ENCODE measurements at places on chromosomes 13 and 19.
A peak's percentile ranks its signal among the peaks of the same experiment; 100 is the strongest.

- no peak for DNase-seq
Measured at GRCh38 chr19:18839465-18840287, 7.9 kb downstream of the UPF1 start.

GRCh38 chr19:52898101-52898500, 666 bp upstream of the ZNF320 start:
- DNase-seq, result no peak

- DNase-seq, result peak; percentile 52
Measured at GRCh38 chr13:68608147-68608546, 1378.0 kb upstream of the PCDH9 start.

GRCh38 chr13:107351305-107351704, 783.4 kb upstream of the ARGLU1 start:
- no peak for DNase-seq

DNA sequence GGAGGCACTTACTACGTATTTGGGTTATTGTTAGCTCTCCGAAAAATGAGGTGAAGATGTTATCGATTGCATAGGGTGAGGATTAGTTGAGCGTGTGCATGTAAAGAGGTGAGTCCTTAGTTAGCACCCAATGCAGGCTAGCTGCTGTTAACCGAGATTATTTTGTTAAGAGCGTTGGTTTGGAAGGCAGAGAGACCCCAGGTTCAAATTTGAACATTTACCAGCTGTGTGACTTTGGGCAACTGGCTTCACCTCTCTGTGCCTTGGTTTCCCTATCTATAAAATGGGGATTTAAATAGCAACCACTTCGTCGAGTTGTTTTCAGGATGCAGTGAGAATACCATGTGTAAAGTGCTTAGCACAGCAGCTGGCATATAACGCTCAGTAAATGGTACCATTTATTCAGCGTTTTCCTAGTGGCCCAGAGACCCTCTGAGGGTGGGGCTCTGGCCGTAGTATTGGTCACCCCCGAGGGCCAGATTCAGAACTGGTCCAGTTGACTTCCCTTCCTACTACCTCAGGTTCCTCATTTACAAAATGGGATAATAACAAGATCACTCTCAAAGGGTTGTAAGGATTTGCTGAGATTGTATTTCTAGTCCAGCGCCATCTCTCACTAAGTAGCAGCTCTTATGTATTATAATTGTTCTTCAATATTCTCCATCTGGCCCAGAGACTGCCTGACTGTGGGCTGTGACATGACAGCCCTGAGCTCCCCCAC, 887 bp downstream of the SIPA1L3 start:
- DNase-seq, result peak; percentile 62

- peak; percentile 57 for DNase-seq
Measured at GRCh38 chr19:18225702-18226468, at the start of gene PDE4C. PDE4C (minus strand) TSS chr19:18226438; CDS start chr19:18226415, 23 bp downstream.

- no peak for DNase-seq
Measured at GRCh38 chr13:31172535-31172934, 10.8 kb upstream of the HSPH1 start.

DNA sequence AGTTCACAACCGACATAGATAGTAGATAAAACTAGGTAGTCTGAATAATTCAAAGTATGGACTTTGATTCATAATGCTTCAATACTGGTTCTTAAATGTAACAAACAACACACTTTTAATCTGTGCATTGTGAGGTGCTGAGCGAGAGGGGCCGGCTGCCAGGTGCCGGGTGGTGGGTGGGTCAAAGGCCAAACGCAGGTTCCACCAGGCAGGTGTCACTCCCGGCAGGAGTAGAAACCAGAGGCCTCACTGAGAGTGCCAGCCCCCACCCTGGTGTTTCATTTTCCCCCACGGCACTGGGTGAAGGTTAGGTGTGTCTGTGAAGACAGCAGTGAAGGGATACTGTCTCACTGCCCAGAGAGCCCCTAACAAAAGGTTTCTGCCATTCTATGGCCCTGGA, 4.2 kb upstream of the TUBGCP3 start:
- DNase-seq, result no peak

DNA sequence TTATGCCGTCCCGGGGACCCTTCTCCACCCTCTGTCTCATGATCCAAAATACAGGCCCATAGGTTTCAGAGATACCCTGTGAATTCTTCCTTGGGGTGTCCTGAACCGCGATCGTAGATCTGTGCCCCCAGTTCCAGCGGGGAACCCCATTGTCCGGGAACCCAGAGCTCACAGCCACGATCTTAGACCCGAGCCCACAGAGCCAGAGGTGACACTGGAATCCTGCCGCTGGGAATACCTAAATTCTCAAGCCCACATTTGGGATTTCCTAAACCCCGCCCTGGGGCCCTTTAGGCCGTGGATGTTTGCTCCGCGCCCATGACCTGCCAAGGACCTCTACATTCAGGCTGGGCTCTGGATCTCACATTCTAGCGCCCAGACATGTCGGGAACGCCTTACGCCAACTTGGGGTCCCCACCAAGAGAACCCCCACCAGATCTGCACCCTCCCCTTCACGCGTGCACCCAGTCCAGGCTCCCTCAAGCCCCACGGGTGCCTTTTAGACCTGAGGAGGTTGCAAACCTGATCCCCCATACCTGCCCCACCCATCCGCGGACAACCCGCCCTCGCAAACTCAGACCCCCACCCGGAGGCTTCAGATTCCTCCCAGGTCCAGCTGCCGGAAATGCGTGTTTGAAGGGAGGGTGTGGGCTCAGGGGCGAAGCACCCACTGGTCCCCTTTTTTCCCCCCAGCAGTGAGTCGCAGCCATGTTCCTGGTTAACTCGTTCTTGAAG, 605 bp downstream of the CAPNS1 start:
- peak; percentile 93 for DNase-seq

GRCh38 chr13:35859981-35860380, 271.2 kb downstream of the DCLK1 start:
- DNase-seq, result no peak

- DNase-seq, result no peak
Measured at GRCh38 chr13:110911880-110912279, 3.0 kb downstream of the ANKRD10 start.

DNA sequence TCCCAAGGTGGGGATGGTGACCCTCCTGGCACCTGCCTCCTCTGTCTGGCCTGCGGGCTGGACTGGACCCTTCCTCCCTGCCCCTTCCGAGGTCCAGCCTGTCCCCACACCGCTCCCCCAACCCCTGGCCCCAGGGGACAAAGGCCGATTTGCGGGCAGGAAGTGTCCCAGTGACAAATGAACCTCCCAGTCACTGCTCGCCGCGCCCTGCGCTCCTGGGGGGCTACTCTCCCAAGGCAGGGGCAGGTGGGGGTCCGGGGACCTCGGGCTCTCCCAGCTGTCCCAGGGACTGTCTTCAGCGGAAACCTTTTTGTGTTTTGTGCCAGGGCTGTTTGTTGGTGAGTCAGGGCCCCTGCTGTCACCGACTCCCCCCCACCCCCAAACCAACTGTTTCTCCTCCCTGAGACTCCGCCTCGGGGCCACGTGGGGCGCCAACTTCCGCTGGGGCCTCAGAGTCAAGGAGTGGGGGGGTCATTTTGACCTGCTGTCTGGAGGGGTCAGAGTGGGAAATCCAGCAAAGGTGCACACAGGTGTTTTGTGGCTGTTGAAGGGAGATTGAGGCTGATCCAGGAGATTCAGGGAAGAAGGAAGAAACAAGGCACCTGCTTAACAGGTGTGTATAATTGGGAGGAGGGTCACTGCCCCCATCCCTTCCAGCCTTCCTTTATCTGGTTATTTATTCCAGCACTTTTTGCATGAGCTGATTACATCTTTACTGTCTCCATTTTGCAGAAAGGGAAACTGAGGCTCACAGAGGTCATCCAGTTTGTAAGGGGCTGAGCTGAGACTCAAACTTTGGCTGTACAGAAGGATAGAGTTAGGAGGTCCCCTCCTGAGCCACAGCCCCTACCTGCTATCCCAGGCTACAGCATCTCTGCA, 831 bp downstream of the PGPEP1 start:
- DNase-seq, result peak; percentile 81

GRCh38 chr13:48775804-48776203, 122.1 kb downstream of the CYSLTR2 start:
- no peak for DNase-seq

- no peak for DNase-seq
Measured at GRCh38 chr19:18939922-18940768, 872 bp downstream of the HOMER3 start.

GRCh38 chr19:31185261-31185660, 164.0 kb downstream of the TSHZ3 start:
- DNase-seq, result no peak

Measured in Karpas-422 (cell line).